Mesothelial cell of epicardium (in vitro differentiated cells): ENCODE measurements at places on chromosomes 3 and 15. TPM values are rescaled to one million over a fixed set of nuclear protein-coding genes. Genes with fewer than 3 reads are reported as not detected.
A peak's percentile ranks its signal among the peaks of the same experiment; 100 is the strongest.

Gene ZNF80
- total RNA-seq = 0.16 TPM in 1 of 3 replicates, not detected in the others

Gene MIX23
- 28.6 to 34.0 TPM (median 29.8 TPM) in 3 replicates for total RNA-seq

DNA sequence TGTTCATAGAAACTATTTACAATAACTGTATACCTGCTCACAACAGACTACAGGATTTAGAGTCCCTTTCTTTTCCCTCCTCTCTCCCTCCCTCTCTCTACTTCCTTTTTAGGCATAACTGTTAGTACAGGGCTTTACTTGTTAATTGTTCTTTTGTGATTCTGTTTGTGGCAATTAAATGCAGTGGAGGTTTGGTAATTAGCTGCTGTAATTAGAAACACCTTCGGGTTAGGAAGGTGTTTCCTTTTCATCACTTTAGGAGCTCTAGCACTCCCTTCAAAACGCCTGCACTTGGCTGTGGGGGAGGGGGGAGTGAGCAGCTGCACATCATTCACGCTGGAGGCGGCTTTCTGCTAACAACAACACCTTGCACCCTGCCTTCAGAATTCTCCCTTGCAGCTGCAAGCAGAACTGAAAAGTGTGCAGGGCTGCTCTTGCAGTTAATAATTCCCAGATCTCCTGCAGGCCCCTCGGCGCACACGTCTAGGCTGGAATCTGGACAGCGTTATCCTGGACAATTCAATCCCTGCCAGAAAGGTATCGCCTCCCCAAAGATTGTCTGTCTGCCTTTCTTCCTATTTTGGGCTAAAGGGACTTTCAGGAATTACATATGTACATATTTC, 242.6 kb upstream of the RGMA start:
- no peaks in the 10 kb centered on the region for H3K36me3 ChIP-seq
- H3K27me3 ChIP-seq = peaks cover 72% of the 10 kb centered on the region
- H3K27ac ChIP-seq = peak overlapping the region; percentile 73
- peak overlapping the region; percentile 1 for H3K4me3 ChIP-seq

- peaks cover 2% of the 10 kb centered on the region for H3K27me3 ChIP-seq
- H3K4me1 ChIP-seq = peaks cover 6% of the 10 kb centered on the region
- no peak overlapping the region for H3K4me3 ChIP-seq
- no peaks in the 10 kb centered on the region for H3K36me3 ChIP-seq
- H3K27ac ChIP-seq = no peak overlapping the region
These were observed 40.6 kb upstream of the MRPS22 start for GRCh38 chr3:139303216-139303615.

- H3K27me3 ChIP-seq = no peaks in the 10 kb centered on the region
- H3K4me1 ChIP-seq = no peaks in the 10 kb centered on the region
- no peak overlapping the region for H3K27ac ChIP-seq
- DNase-seq = no peak
These were observed 1.6 kb upstream of the LRRC31 start for GRCh38 chr3:169871129-169871886.

GRCh38 chr3:181695661-181696491, 15.8 kb upstream of the SOX2 start:
- no peak overlapping the region for H3K4me3 ChIP-seq
- H3K4me1 ChIP-seq = peaks cover 6% of the 10 kb centered on the region
- no peak for DNase-seq
